RPMI7951 (cell line): ENCODE measurements at places on chromosomes 3 and 15. TPM values are rescaled to one million over a fixed set of nuclear protein-coding genes. Genes with fewer than 3 reads are reported as not detected.

DNA sequence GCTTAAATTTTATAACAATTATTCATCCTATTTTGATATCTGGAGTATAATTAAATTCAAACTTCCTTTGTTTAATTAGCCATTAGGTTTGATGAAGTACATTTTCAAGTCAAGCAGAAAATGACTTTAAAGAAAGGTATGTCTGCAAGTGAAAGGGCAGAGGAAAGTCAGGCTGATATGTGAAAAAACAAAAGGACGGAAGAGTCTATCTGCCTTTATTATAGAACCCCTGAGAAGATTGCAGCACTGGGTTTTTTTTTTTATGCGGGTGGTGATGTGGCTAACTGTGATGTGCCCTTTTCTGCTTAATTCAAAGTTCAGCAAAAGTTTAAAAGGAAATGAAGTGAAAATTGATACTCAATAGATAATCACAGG, 83.2 kb downstream of the COL8A1 start:
- no peak for DNase-seq

DNA sequence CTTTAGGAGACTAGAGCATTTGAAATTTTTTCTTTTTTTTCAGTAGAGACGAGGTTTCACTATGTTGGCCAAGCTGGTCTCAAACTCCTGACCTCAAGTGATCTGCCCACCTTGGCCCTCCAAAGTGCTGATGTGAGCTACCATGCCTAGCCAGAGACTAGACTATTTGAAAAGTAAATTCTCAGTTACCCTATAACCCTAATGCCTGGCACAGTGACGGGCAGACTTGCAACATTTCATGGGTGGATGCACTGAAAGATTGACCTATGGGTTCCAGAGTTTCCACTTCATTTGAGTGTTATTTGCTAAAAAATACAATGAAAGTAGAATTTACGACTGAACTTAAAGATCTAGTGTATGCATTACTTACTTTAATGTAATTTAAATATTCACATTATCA, 45.7 kb upstream of the LIPC start:
- no peak for DNase-seq

PDZRN3 gene
- 3.5 and 3.8 TPM in 2 replicates for total RNA-seq

- DNase-seq = peak; percentile 66
These were observed 63.5 kb upstream of the CLDN18 start for GRCh38 chr3:137946356-137946973.

DNA sequence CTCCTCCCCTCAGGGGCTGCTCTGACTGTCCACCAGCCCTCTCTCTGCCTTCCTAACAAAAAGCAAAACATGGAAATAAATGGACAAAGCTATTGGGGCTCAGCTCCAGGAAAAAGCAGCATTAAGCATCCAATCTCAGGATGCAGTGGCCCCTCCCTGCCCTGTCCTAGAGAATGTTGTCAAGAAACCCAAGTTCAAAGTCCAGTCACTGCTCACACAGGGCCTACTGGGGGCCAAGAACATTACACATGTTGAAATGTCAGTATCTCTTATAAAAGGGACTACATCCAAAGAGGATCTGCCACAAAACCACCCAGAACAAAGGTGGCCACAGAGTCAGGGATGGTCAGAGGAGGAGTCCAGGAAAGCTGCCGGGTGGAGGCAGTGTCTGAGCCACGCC, 7.6 kb upstream of the GRIP2 start:
- DNase-seq = no peak

- DNase-seq = no peak
These were observed 195.8 kb downstream of the SHQ1 start for GRCh38 chr3:72652395-72652794.

GRCh38 chr15:100468285-100468684, 60.5 kb downstream of the CERS3 start:
- peak; percentile 5 for DNase-seq

NLGN1 gene
- total RNA-seq = 0.39 and 0.48 TPM in 2 replicates

GRCh38 chr3:140078343-140078742, 143.4 kb downstream of the CLSTN2 start:
- no peak for DNase-seq

DNA sequence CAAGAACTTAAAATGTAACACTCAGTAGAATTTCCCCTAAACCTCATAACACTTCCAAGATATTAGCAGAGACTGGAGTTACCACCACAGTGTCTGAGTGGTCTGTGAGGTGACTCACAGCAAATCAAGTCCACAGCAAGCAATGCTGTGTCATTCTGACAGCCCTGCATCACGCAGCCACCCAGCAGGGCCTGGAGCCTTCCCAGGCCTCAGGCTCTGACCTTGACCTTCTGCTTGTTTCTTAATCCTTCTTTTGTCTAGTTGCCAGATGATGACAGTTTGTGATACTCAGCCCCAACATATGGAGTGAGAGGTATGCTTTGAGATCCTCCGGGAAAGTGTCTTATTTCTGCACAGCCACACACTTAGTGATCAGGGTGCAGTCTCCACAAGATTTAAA, 82.5 kb downstream of the TOP2B start:
- peak; percentile 99 for DNase-seq

GRCh38 chr15:71611553-71612396, 198.6 kb upstream of the NR2E3 start:
- no peak for DNase-seq

- DNase-seq = peak; percentile 97
These were observed 27.6 kb downstream of the HDAC11 start for GRCh38 chr3:13507570-13508339.

GRCh38 chr3:39346785-39347585, 17.5 kb downstream of the CCR8 start:
- DNase-seq = no peak

NR2E3 gene
- total RNA-seq = not detected in 2 replicates

GRCh38 chr3:31815006-31815405, 166.1 kb downstream of the OSBPL10 start:
- no peak for DNase-seq

DNA sequence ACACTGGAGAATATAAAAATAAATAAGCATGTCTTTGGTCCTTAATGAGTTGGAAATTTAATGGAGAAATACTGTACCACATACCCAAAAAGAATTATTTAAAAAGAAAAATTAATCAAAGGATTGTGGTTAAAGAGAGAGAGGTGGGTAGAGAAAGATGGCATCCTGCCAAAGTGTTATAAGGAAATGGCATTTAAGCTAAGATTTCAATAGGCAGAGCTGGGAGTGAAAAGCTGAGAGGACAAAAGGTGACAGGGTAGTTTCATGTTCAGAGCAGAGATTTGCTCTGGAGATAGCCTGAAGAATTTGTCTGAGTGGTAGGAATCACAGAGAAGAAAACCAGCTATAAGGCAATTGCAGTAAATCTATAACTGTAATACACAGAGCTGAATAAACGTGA, 181.0 kb downstream of the SI start:
- no peak for DNase-seq

DNA sequence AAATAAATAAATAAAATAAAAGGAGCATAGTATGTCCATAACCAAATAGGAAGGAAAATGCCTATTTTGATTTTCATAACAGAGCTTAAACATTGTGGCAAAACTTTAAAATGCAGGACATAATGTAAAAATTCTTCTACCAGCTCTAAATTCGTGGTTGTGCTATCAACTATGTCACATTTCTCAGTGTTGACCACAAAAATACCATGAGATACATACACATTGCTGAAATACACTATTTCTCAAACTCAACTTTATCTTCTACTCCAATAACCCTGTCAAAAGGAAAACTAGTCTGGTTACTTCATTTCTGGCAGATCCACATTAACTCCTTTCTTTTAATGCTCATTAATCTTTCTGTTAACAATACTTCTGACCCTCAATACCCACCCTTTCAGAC, 523.2 kb downstream of the FHIT start:
- DNase-seq = no peak

TRAT1 gene
- not detected in 2 replicates for total RNA-seq

MUC4 gene
- total RNA-seq = not detected in 2 replicates

RBMS3 gene
- total RNA-seq = 12.6 and 22.8 TPM in 2 replicates

GALNT15 gene
- total RNA-seq = 0.12 TPM in 1 of 2 replicates, not detected in the other

DNA sequence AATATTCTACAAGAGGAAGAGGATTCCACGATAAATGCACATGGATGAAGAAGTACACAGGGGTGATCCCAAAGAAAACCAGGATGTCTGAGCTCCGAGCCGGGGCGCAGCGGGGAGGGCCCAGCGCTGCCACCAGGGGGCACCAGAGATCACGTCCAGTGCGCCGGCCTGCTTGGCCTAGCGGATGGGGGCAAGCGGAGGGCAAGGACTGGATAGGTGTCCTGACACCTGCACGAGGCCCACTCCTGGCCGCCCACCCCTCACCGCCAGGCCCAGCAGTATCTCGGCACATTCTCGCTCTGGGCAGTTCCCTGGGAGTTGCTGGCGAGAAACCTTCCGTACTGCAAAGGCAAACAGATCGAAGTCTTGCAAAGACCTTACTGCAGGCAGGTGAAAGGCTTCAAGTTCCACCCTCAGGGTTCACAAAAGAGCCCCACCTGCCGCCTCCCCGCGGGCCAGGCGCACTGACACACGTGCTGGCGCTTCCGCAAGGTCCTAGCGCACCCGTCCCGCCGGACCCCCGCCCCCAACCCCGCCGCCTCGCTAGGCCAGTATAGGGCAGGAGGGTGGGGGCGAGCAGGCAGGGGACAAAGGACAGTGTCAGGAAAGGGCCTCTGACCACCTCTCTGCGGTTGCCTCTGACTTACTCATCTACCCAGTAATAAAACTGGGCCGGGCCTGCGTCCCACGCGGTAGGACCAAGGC, 3.3 kb downstream of the ANKRD63 start:
- DNase-seq = peak; percentile 49

C2CD4A gene
- total RNA-seq = not detected in 2 replicates

DNA sequence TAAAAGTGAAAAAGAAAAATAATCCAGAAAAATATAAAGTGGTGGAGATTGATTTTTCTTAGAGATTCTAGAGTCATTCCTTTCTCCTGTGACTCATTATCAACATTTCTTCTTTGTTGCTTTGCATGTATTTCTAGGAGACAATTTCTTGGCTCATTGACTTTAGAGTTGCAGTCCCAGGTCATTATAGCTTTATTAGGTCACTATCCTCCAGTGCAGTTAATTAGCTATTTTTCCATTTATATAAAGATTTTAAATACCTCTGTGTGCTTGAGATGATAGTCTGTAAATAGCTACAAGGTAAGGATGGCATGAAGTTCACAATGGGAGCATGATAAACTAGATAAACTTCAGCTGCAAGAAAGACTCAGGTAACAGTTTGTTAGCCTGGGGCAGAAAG, at the start of gene OR4F15:
Gene OR4F15, plus strand, starts transcription at position 301 of the 400 bp plus-strand sequence. CDS start 5,985 bp downstream, outside the sequence.
- DNase-seq = no peak

DNA sequence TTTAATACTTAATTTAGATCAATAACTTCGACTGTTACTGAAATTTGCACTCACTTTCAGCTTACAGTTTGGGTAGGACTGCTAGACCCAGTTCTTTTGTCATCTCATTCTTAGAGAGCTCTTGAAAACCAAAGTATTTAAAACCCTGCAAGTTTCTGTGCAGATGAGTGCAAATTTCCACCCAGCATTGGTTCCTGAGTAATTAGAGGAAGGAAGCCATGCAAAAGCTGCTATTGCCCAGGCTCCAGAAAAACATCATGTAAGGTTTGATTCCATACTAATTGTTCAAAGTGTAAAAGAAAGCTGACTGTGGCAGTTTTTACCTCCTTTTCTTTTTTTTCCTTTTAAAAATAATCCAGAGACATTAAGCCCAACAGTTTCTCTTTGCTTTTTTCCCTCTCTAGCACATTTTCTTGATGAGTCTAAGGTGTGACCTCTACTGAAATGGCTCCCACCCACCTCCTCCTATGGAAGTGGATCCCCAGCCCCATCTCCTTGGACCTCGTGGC, 30.3 kb downstream of the ABHD2 start:
- DNase-seq = no peak

DNA sequence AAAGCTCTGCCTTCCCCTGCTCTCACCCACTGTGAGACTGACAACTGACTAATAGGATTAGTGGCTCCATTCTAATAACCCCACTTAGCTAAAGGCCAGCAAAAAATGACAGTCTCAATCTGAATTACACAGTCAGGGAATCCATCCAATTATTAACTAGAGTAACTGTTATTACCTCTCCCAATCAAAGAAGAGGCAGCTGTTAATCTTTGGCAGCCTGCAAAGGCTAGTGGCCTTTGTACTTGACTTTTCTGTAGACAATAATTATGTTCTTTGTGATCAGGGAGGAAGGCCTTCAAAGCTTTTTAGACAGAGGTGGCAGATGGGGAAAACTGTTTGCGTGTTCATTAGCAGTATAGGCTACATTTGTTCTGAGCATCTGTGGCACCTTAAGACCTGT, 177.7 kb downstream of the ISL2 start:
- no peak for DNase-seq

DNA sequence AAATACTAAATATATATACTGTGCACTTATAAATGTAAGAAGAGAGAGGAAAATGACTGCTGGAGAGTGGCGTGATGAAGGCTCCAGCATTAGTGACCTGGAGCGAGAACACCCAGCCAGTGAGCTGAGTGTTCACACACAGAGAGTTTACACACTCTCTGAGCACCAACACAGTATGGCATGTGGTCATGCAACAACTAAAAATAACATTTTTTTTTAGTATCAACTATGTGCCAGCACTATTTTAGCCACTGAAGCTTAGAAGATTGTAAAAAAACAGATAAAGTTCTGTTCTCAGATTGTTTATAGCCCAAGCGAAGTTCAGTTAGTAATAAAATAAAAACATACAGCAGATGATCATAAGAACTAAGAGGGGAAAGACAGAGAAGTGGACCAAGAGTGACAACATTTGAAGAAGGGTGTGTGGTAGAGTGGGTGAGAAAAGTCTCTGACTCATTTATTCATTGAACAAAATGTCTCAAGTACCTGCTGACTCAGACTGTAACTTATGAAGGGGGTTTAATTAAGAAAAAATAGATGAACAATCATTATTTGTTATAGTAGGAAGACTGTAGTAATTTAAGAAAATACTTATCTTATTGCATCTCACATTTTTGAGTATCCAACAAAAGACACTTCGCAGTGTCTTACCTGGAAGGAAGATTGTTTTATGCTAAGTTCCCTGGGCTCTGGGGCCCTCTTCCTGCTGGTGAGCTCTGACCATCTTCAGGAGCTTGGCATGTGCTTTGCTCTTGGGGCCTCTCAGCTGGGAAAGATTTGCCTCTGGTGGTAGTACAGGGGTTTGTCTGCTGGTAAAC, 43.8 kb downstream of the GAP43 start:
- DNase-seq = no peak

CD86 gene
- not detected in 2 replicates for total RNA-seq

DNA sequence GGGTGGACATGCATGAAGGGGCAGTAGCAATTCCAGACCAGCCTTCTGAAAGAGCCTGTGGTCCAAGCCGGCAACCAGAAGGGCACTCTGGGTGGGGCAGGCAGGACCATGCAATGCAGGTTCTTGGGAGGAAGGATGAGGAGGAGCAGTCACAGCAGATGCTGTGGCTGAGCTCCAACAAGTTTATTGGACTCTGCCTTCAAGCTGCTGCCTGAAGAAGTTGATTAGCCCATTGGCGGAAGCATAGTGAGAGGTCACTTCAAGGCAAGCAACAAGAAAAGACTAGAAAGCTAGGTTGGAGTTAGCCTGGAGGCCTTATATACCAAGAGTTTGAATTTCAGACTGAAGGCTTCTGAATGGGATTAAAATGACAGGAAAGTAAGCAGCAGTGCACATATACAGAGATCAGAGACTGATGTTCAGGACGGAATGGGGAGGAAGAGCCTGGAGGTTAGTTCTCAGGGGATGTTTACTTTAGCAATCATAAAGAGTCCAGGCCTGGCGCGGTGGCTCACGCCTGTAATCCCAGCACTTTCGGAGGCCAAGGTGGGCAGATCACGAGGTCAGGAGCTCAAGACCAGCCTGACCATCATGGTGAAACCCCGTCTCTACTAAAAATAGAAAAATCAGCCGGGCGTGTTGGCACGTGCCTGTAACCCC, 39.9 kb downstream of the SFMBT1 start:
- no peak for DNase-seq

GRCh38 chr3:62876064-62876463, 848 bp upstream of the CADPS start:
- DNase-seq = peak; percentile 65

DTX3L gene
- 24.3 and 24.9 TPM in 2 replicates for total RNA-seq

- no peak for DNase-seq
These were observed 46.0 kb upstream of the FURIN start for GRCh38 chr15:90822204-90822955.
